ENCODE measurements at places on chromosomes 3 and 15.

GRCh38 chr3:80533553-80533952 lies 765.8 kb upstream of the ROBO1 start:
- DNase-seq = peak; percentile 39

DNA sequence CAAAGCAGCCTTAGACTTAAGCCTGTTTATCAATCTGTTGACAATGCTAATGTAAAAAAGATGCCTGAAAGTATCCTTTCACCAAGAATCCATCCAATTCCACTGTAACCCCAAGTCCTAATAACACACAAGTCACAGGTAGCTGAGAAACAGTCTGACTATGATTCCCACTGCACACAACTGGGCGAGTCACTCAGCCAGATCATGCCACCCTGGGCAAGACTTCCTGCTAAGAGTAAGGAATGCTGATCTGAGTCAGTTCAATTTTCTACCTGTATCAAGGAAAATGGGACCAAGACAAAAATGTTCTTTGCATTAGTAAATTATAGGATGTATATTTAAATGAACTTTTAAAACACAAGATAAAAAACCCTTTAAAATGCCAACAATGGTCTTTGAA lies 33.3 kb downstream of the NPTN start:
- DNase-seq = peak; percentile 28

DNA sequence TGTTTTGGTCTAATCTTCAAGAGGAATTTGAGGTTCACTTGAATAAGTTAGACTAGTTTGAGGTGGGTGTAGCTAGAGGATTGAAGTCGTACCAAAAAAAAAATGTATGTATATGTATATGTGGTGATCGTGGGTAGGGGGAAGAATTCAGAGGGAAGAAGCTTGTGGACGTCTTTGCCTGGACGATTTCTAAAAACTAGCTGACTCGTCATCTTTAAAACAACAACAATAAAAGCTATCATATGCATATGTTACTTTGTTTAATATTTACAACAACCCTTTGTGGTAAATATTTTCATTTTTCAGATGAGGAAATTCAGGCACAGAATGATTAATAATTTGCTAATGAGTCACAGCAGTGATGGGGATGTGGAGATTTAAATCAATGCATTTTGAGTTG lies 18.1 kb downstream of the RNF111 start:
- DNase-seq = no peak

DNA sequence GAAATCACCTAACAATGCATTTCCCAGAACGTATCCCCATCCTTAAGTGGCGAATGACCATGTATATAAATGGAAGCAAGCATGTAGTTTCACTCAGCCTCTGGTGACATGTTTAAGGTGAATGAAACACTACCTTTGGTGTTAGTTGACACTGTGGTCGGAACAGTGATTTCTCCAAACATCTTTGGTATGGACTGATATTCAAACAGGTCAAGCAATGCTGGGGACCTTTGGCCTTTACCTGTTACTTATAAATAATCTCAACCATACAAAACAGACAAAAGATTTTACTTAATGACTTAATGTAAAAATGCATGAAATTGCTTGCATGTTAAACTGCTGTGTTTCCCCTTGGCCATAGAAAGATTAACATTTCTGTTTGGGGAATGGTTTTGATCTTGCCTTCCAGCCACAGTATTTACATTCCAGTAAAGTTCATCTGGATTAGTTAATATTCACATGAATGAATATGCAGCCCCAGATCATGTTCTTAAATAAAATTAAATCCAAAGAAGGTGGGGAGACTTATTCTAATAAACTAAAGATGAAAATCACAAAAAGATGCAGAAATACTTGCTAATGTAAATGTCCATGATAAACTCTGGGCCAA lies 74.4 kb upstream of the HES1 start:
- no peak for DNase-seq

DNA sequence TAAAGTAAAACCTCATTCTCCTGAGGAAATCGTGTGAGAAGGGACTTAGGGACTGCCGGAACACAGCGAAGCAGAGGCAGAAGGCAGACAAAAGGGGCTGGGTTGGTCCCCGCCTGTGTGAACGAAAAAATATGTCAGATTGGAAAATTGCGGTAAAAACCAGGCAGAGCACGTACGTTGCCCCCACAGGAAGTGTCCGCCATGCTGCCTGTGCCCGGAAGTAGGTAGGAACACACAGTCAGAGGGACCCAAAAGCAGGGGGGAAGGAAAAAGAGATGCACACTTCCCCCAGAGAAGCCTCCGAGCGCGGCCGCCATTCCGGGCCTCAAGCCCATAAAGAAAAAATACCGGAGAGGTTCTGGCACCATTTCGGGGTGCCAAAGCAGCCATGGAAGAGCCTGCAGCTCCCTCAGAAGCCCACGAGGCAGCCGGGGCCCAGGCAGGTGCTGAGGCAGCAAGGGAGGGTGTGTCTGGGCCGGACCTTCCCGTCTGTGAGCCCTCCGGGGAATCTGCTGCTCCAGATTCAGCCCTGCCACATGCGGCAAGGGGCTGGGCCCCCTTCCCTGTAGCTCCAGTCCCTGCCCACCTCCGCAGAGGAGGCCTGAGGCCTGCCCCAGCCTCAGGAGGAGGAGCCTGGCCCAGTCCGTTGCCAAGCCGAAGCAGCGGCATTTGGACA lies at the start of gene MKRN3:
Gene MKRN3, plus strand, starts transcription at position 280 of the 676 bp plus-strand sequence. Its CDS starts 109 bp downstream, at position 389.
- DNase-seq = peak; percentile 56

GRCh38 chr15:80587816-80588456 lies 107.2 kb upstream of the ABHD17C start:
- DNase-seq = no peak

DNA sequence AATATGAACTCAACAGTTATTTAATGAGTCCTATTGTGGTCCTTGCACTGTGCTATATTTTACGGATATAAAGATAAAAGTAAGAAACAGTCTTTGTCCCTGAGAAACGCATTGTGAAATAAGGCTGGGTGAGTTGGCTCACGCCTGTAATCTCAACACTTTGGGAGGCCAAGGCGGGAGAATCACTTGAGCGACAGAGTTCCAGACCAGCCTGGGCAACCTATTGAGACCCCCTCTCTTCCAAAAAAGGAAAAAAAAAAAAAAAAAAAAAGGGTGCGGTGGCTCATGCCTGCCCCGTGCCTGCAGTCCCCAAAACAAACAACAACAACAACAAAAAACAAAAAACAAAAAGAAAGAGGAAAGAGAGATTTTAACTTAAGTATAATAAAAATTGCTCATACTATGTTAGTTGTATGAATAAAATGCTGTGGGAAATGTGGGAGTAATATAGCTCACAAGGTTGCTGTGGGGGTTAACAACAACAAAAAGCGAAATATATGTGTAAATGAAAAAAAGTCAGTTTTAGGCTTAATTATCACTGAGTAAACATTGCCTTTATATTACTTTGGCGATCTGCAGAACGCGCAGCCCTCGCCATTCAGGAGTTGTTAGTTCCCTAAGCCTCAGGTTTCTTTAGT lies 461 bp upstream of the FNDC3B start:
- no peak for DNase-seq

GRCh38 chr15:98755781-98756180 lies 107.4 kb downstream of the IGF1R start:
- DNase-seq = no peak

GRCh38 chr3:5188419-5189221 lies 1.1 kb downstream of the EDEM1 start:
- DNase-seq = no peak

GRCh38 chr3:60126511-60127304 lies 1076.9 kb upstream of the CFAP20DC start:
- DNase-seq = no peak

DNA sequence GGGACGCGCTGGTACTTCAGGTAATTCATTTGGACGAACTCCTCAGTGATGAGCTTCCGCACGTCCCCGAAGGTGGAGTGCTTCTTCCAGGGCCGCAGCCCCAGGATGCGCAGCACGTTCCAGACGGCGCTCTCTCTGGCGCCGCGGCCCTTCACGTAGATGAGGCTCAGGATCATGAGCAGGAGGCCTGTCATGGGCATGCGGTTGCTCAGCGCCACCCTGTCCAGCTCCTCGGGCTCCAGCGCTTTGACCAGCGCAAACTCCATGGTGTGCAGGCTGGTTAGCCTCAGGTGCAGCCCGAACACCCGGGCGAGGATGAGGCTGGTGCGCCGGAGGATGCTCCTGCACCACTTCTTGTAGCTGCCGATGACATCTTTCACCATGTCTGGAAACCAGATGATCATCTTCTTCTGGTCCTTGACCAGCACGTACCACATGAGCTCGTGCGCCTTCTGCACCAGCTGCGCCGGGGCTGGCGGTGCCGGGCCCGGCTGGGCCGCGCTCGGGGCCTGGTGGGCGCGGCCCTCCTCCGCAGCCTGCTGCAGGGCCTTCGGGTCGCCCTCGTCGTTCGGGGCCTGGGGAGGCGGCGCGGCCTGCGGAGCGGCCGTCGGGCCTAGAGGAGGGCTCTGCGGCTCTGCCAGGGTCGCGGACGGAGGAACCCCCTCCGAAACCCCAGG lies 501 bp downstream of the NDN start:
- DNase-seq = no peak

- no peak for DNase-seq
Measured at GRCh38 chr3:163562625-163563024, 1515.7 kb downstream of the SI start.

DNA sequence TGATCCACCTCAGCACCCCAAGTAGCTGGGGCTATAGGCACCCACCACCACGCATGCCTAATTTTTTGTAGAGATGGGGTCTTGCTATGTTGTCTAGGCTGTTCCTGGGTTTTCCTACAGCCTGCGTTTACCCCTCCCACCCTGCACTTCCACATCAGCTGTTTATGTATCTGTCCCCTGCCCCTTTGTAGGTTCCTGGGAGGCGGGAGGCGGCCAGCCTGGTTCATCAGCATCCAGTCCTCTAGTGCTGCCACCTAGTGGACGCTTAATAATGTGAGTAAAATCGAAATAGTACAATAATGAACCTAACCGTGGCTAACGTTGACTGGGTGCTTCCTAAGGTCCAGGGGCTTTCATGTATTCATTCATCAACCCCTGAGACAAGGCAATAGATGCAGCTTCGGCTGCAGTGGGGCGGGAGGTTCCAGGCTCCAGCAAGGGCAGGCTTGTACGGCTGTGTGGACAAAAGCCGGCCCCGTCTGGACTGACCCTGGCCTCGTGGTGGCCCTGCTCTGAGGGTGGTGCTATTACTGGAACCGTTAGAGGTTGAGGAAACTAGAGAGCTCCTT lies 1.2 kb upstream of the LCTL start:
- DNase-seq = peak; percentile 24

DNA sequence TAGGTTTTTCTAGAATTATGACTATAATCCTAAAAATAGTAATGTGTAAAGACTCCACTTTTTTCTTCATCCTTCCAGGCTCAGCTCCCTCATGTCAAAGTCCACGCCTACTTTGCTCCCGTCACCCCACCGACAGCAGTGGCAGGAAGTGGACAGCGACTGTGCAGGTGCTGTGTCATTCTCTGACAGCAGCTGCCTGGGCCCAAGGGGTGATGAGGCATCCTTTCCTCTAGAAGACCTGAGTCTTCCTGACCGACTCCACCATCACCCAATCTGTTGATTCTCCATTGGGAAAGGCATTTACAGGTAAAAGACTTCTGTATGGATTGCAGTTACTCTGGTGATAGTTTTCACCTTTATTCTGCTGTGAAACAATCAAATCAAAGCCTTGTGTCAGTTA lies 54.8 kb downstream of the UBP1 start:
- DNase-seq = no peak

DNA sequence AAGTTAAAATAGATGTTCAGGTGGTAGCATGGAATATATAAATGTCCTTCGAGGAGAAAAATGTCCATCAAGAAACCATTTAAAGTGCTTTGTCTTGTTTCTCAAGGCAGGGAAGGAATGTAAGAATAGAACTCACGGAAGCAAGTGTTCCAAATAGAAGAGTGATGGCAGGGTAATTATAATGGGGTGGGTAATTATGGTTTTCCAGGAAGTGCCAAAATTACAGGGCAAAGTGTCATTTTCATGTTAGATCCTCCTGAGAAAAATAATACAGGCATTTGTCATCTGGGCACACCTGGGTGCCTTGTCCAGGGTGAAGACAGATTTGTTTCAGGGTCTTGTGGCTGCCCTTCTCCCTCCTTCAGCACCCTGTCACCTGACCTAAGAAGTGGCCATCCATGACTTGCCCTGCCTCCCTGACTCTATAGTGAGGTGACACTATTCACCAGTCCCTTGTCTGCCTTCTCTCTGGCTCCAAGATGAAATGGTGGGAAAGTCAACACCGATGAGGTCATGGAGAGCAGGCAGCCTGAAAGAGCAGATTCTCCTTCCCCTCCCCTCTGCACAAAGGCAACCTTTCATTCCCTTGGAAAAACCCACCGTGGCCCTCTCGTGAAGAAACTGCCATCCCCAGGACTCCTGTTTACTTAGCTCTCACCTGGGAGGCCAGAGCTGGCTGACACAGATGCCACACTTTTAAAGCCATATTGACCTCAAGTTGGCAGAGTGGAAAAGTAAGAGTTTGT lies 45.1 kb upstream of the AMOTL2 start:
- DNase-seq = no peak

- no peak for DNase-seq
Measured at GRCh38 chr3:120469440-120469839, 18.6 kb upstream of the FSTL1 start.

- no peak for DNase-seq
Measured at GRCh38 chr15:35723852-35724251, 177.9 kb upstream of the DPH6 start.

DNA sequence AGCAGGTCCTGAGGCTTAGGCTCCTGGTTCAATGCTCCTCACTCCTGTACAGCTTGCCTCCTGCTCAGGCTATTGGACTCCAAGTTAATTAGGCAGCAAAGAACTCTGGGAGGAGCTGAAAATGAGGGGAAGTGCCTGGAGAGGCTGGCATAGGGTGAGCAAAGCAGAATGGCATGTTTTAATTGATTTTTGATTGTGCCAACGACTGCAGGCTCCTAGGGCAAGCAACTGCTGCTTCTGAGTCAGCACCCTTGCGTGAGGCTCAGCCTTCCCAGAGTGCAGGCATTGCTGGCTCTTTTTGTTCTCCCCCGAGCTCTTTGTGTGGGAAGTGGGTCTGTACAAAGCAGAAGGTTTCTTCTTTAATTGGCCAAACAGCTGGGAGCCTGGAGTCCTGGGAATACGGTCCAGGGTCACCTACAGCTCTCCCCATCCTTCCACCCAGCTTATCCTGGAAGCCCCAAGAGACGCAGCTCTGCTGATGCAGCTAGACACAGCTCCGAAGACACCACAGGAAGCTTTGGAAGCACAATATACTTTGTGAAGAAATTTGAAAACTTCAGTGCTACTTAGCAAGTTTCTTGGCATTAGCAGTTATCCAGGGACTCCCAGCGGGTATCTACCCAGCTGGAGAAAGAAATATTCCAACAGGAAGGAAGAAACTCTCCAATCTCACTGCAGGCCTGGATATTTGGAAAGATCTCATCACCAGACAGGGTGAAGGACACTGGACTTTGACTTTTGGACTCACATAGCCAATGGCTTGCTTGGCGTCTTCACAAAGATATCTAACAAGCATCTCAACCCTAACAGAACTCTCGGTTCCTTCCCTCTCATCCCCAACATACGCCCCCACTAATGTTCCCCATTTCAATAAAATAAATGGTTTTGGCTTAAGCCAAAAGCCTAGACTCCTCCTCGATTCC lies 76.8 kb downstream of the BDH1 start:
- no peak for DNase-seq

GRCh38 chr3:39088889-39089288 lies 18.5 kb downstream of the GORASP1 start:
- no peak for DNase-seq
